ENCODE measurements at places on chromosomes 4 and X. TPM values are rescaled to one million over a fixed set of nuclear protein-coding genes. Genes with fewer than 3 reads are reported as not detected.

The SMIM43 gene
- not detected for total RNA-seq

The ANAPC10 gene
- 29.1 TPM for total RNA-seq

The RADX gene
- 10.1 TPM for total RNA-seq

GRCh38 chrX:149145845-149146285 lies 359.2 kb downstream of the IDS start:
- H3K27me3 ChIP-seq = no peaks in the 10 kb centered on the region
- no peak overlapping the region for H3K27ac ChIP-seq
- DNase-seq = no peak

DNA sequence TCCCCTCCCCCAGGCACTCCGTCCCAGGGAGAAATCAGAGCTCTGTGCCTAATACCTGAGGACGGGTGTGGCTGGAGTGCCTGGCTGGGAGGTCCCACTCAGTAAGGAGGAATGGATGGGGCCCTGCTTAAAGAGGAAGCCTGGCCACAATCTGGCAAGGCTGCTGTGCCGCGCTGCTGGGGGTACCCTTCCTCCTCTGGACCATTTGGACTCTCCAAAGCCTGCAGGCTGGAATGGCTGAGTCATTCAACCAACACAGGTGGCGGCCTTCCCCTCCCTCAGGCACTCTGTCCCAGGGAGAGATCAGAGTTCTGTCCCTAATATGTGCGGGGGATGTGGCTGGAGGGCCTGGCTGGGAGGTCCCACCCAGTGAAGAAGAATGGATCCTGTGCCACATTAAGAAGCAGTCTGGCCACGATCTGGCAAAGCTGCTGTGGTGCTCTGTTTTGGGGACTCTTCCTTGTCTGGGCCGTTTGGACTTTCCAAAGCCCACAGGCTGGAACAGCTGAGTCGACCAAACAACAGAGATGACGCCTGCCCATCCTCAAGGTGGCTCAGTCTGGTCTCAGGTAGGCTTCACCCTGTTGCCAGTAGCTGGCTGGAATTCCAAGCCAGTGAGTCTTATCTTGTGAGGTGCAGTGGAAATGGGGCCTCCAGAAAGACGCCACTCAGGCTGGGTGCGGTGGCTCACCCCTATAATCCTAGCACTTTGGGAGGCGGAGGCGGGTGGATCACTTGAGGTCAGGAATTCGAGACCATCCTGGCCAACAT lies 127.3 kb upstream of the HUWE1 start:
- H3K36me3 ChIP-seq = no peaks in the 10 kb centered on the region
- no peak overlapping the region for H3K27ac ChIP-seq
- H3K4me1 ChIP-seq = peaks cover 6% of the 10 kb centered on the region

DNA sequence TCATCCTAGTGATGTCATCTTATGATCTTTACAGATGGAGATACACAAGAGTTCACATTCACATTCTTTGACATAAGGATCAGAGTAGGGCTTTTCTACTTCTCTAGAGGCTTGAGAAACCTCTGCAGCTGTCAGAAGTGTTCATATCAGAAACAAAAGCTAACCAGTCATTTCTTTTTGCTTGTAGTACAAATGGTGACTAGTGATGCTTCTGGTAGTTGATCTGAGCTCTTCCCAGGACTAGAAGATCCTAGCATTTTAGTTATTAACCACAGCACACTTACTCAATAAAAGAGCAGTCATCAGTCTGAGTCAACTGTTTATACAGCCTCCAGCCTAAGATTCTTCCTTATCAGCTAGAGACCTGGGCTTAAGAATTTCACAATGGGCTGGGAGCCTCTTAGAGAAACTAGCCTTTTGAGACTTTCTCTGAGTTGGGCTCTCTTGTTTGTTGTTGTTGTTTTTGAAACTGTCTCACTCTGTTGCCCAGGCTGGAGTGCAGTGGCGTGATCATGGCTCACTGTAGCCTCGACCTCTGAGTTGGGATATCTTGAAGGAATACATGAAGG lies 84.1 kb downstream of the TMEM164 start:
- no peak for DNase-seq
- no peak overlapping the region for H3K4me3 ChIP-seq
- H3K36me3 ChIP-seq = peaks cover 5% of the 10 kb centered on the region
- H3K27ac ChIP-seq = no peak overlapping the region

- no peaks in the 10 kb centered on the region for H3K36me3 ChIP-seq
- no peak overlapping the region for H3K27ac ChIP-seq
- H3K4me3 ChIP-seq = no peak overlapping the region
- H3K4me1 ChIP-seq = peaks cover 9% of the 10 kb centered on the region
- DNase-seq = no peak
These were observed 53.2 kb upstream of the ATXN3L start for GRCh38 chrX:13373027-13373426.

DNA sequence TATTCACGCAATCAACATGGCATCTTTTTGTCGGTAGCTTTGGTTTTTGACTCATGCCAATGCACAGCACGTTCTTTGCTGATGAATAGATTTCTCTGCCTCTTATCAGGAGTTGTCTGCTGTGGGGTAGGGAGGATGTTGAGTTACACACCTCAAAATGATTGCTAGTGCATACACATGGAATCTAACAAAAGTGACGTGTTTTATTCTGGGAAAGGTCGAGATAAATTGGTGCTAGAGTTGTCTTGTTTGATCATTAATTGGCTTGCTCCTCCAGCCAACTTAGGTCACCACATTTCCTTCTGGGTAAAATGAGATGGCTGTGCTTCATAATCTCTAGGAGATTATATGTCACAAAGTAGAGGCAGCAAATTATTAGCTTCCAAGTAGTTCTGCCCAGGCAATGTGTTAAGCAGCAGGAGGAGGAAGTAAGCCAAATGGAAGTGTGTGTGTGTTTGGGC lies 3.9 kb downstream of the RAB9A start:
- H3K27me3 ChIP-seq = no peaks in the 10 kb centered on the region
- peaks cover 18% of the 10 kb centered on the region for H3K36me3 ChIP-seq
- peaks cover 59% of the 10 kb centered on the region for H3K4me1 ChIP-seq
- H3K4me3 ChIP-seq = no peak overlapping the region
- DNase-seq = no peak
- no peak overlapping the region for H3K27ac ChIP-seq

DNA sequence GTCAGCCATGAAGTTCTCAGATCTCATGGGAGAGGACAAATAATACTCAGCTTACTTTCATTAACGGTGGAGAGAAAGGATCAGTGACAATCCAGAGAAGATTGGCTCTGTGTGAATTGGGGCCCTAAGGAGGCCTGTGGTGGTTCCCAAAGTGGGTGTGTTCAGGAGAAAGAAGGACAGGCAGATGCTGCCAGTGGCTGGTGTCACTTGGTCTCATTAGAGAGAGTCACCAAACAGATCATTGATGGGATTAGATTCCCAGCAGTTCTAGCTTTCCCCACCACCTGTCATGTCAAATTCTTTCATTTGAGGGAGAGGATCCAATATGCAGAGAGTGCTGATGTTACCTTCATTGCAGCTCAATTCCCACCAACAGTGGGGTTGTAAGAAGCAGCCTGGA lies 8.0 kb downstream of the SMPX start:
- no peak for DNase-seq
- H3K27ac ChIP-seq = no peak overlapping the region

- DNase-seq = peak; percentile 70
- H3K27me3 ChIP-seq = no peaks in the 10 kb centered on the region
- peak overlapping the region; percentile 99 for H3K27ac ChIP-seq
These were observed 76.5 kb upstream of the BCOR start for GRCh38 chrX:40174001-40174853.

- H3K27ac ChIP-seq = no peak overlapping the region
- no peaks in the 10 kb centered on the region for H3K27me3 ChIP-seq
- H3K4me1 ChIP-seq = no peaks in the 10 kb centered on the region
- no peak for DNase-seq
These were observed 29.1 kb upstream of the PGM2 start for GRCh38 chr4:37797374-37797773.

GRCh38 chr4:113678641-113679040 lies 82.9 kb downstream of the CAMK2D start:
- no peak for DNase-seq
- H3K4me3 ChIP-seq = no peak overlapping the region
- H3K4me1 ChIP-seq = peaks cover 66% of the 10 kb centered on the region
- no peak overlapping the region for H3K27ac ChIP-seq
- H3K36me3 ChIP-seq = peaks cover 73% of the 10 kb centered on the region
- H3K27me3 ChIP-seq = no peaks in the 10 kb centered on the region
